ENCODE measurements at places on chromosomes 6 and 20. TPM values are rescaled to one million over a fixed set of nuclear protein-coding genes. Genes with fewer than 3 reads are reported as not detected.

The EFCAB8 gene
- 0.03 TPM for polyA plus RNA-seq

DNA sequence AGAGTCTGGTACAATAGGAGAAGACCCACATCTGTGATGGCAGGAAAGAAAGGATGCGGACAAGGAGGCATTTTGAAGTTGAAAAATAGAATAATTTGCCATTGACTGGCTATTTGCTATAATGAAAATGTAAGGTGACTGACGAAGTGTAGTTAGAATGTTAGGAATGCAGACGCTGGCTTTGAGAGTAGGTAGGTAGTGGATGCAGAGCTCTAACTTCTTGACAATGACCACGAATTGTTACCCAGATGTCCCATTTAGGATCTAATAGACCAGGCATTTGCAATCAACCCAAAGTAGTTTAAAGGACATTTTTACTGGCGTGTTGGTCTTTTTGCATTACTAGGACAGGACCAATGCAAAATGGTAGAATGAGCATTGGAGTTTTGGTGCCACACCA, 14.2 kb downstream of the MLIP start:
- no peak for DNase-seq

The BMP5 gene
- 1.7 TPM for polyA plus RNA-seq

The FITM2 gene
- 12.6 TPM for polyA plus RNA-seq

The RIMS4 gene
- 0.10 TPM for polyA plus RNA-seq

DNA sequence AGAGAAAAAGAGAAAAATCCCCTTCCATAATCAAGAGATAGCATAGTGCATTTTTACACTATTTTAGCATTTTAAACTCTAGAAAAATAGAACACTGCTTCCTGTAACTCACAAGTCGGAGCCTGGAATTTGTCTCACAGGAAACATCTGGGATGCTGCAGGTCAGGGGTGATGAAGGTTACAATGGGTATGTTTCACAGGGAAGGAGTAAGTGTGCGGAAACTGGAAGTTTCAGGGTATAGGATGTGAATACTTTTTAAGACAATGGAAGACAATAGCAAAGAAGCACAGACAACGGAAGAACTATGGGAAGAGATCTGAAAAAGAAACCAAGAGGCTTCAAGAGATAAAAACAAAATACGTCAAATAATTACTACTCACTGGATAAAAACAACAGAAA, 361.0 kb upstream of the MARCKS start:
- DNase-seq: no peak

The ROS1 gene
- not detected for polyA plus RNA-seq

The RIPOR3 gene
- polyA plus RNA-seq: 5.4 TPM

GRCh38 chr6:22368794-22369193, 72.0 kb upstream of the PRL start:
- DNase-seq: no peak

The SLC35F1 gene
- 0.05 TPM for polyA plus RNA-seq

- DNase-seq: no peak
Observed at GRCh38 chr20:63833776-63834490, 2.9 kb upstream of the ZBTB46 start.

GRCh38 chr6:139099984-139100383, 34.9 kb upstream of the HECA start:
- no peak for DNase-seq

GRCh38 chr6:31669676-31670075, at the start of gene LY6G5B:
TSS of gene LY6G5B (plus strand) at chr6:31669976. CDS start at chr6:31670951, 975 bp downstream.
- DNase-seq: no peak

GRCh38 chr6:94668876-94669275, 908.5 kb upstream of the MANEA start:
- DNase-seq: no peak

The GGTLC1 gene
- polyA plus RNA-seq: not detected

The CFAP61 gene
- polyA plus RNA-seq: 10.9 TPM

GRCh38 chr6:47042275-47042791, at the start of gene ADGRF1:
TSS of gene ADGRF1 (minus strand) at chr6:47042332. CDS start at chr6:47029061, 13,271 bp downstream.
- no peak for DNase-seq

The AIF1 gene
- 11.3 TPM for polyA plus RNA-seq

The METTL24 gene
- not detected for polyA plus RNA-seq

- DNase-seq: no peak
Observed at GRCh38 chr6:21628160-21628559, 34.6 kb downstream of the SOX4 start.

DNA sequence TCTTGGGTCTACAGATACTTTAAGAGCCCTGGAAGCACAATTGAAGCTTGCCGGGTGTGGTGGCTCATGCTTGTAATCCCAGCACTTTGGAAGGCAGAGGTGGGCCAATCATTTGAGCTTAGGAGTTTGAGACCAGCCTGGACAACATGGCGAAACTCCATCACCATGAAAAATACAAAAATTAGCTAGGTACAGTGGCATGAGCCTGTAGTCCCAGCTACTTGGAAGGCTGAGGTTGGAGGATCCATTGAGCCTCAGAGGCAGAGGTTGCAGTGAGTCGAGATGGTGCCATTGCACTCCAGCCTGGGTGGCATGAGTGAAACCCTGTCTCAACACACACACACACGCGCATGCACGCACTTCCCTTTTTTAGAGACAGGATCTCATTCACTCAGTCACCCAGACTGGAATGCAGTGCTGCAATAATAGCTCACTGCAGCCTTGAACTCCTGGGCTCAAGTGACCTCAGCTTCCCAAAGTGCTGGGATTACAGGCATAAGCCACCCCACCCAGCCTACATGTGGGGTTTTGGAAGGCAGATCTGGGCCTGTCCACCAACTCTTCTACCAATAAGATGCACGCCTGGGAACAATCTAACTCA, 182.5 kb upstream of the JARID2 start:
- DNase-seq: peak; percentile 58

GRCh38 chr6:16950825-16951495, 150.9 kb upstream of the STMND1 start:
- no peak for DNase-seq

GRCh38 chr6:67184405-67184804, 1450.7 kb upstream of the ADGRB3 start:
- DNase-seq: no peak

GRCh38 chr20:12014736-12015135, 97.0 kb downstream of the BTBD3 start:
- DNase-seq: no peak

The BPHL gene
- 6.8 TPM for polyA plus RNA-seq

The SLC16A10 gene
- polyA plus RNA-seq: 39.3 TPM

The MAS1 gene
- polyA plus RNA-seq: not detected

DNA sequence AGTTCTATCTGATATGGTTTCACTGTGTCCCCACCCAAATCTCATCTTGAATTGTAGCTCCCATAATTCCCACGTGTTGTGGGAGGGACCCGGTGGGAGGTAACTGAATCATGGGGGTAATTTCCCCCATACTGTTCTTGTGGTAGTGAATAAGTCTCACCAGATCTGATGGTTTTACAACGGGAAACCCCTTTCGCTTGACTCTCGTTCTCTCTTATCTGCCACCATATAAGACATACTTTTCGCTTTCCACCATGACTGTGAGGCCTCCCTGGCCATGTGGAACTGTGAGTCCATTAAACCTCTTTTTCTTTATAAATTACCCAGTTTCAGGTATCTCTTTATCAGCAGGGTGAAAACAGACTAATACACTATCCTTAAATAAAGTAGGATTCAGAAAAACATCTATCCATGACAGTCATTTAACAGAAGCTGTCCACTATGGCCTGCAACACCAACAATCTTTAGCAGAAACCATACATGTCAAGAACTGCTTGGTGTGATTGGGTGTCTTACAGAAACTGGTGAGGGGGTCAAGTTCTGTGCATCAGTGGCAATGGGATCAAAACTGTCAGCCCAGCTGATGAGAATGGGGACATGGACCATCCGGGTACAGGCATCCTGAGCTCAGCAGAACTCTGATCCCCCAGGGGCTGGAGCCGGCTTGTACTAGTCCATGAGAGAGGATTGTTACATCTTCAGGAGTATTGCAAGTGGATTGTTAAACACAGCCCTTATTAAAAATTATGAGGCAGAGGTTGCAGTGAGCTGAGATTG, 59.2 kb downstream of the SCML4 start:
- DNase-seq: no peak

- no peak for DNase-seq
Observed at GRCh38 chr6:169859401-169859977, 108.1 kb downstream of the ERMARD start.

GRCh38 chr6:26104457-26105108, 17.4 kb downstream of the HFE start:
- DNase-seq: no peak

DNA sequence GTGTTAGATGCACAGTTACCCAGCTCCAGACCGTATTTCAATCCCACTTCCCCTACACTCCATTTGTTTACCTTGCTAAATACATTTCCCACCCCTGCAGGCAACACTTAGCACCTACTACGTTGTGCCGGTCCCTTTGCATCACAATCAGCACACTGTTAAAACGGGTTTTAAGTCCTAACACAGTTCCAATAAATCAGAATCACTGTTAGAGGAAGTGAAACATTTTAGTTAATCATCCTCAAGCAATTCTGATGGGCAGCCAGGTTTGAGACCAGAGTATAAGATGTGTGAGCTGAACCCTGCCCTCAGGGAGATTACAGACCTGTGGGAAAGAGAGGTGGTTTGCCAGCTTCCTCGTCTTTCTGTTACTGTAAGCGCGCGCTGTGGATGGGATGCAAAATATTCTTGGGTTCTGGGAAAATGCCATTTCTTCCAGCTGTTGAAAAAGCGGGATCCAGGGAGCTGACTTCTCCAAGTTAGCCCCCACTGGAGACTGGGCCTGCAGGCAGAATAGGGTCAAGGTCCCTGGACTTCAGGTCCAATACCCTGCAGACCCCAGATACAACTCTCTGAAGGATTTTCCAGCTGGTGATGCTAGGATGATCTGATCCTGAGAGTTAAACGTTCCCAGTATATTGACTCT, 3.1 kb downstream of the ZCCHC3 start:
- DNase-seq: no peak

DNA sequence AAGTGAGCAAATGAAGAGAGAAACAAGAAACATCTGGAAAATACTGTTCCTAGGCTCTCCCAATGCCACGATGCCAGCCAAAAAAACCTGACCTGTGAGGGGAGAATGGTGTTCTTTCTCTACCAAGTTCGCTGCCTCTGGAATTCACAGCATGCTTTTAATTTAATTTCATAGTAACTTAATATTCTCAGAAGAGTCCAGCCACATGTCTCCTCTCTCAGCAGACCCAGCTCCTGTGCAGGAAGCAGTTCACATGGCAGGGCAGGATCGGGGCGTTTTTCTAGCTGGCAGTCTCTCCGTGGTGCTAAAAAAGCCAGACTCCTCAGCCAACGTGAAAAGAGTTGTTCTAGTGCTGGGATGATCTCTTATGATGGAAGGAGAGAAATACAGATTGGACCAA, 57.5 kb downstream of the BFSP1 start:
- DNase-seq: no peak

The TPX2 gene
- polyA plus RNA-seq: 8.5 TPM
